ENCODE measurements at places on chromosomes 1 and 21.

DNA sequence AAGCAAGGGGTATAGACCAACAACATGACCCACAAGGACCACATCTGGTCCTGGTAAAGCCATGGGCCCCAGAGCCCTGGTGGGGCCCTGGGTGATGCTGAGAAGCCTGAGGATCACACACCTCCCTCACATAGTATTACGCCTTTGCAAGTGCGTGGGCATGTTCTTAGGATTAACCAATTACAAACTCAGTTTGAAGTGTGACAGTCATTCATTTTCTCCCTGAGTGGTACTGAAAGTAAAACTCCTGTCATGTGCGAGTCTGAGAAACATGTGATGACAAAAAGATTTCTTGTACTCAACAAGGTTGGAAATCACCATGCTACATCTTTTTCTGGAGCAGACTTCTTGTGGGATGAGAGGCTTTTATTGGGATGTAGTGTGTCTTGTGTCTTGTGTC is 315.3 kb upstream of the DUSP10 start:
- DNase-seq = no peak

DNA sequence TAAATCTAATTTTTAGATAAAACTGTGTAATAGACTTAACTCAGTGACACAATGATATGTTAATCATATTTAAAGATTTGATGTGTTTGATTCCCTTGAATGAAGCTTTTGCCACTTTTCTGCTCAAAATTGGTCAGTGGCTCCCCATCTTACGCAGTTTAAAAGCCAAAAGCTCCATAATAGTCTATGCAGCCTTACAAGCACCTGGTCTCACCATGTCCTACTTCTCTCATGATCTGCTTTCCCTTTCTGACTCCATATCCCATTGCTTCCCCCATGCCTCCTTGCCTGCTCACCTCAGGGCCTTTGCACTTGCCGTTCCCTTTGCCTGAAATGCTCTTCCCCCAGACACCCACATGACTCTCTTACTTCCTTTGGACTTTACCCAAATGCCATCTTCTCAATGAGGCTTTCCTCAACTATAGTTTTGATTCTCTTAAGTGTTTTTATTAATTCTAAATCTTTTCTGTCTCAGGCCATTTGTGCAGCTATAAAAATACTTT is 1.9 kb downstream of the ZBTB8A start:
- DNase-seq = no peak

DNA sequence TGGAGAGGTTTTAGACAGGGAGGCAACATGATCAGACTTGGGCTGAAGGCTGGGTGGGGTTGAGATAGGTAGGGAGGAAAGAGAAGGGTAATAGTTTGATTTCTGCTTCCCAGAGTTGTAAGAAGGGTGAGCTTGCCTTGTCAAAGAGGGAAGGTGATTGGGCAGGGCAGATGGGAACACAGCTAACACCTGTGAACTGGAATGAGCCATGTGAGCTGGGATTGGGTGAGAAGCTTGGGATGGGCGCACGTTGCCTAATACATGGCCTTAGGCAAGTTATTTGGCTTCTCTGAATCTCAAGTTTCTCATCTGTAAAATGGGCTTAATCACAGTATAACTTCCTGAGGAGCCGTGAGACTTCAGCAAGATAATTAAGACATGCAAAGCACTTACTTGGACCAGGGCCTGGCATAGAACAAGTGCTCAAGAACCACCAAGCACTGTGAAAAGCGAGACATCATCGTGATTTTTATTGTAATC is 33.8 kb upstream of the ID3 start:
- DNase-seq = no peak

- DNase-seq = peak; percentile 65
These were observed 35.5 kb downstream of the MTR start for GRCh38 chr1:236830560-236830959.

- DNase-seq = no peak
These were observed 26.6 kb downstream of the ATF3 start for GRCh38 chr1:212635141-212635631.

- DNase-seq = no peak
These were observed 9.9 kb downstream of the TSSK3 start for GRCh38 chr1:32372149-32372756.

DNA sequence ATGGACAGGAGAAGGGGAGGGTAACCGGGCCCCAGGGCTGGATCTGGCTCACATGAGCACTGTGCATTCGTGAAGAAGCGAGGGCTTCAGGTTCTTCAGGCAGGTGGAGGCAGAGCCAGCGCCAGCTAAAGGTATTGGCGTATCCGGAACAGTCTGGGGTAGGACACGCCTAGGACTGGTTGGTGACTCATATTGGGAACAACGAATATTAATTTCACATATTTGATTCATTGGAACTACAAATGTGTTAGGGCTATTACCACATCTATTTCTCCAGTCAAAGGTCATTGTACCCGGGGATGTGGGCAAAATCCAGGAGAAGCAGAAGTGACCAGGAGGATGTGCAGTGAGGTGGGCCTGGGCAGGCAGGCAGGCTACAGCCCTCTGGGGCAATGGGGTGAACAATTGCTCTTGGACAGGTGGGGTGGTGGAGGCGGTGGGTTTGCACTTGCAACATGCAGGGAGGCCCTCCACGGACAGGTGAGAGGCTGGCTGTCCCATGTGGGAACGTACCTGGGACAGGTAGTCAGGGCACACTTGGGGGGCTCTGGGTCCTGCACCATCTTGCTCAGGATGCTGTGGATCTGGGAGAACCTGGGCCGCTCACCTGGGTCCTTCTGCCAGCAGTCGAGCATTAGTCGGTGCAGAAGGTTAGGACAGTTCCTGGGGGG is 26.7 kb downstream of the CDCA8 start:
- no peak for DNase-seq

- DNase-seq = no peak
These were observed 7.6 kb downstream of the SIPA1L2 start for GRCh38 chr1:232622378-232622777.

DNA sequence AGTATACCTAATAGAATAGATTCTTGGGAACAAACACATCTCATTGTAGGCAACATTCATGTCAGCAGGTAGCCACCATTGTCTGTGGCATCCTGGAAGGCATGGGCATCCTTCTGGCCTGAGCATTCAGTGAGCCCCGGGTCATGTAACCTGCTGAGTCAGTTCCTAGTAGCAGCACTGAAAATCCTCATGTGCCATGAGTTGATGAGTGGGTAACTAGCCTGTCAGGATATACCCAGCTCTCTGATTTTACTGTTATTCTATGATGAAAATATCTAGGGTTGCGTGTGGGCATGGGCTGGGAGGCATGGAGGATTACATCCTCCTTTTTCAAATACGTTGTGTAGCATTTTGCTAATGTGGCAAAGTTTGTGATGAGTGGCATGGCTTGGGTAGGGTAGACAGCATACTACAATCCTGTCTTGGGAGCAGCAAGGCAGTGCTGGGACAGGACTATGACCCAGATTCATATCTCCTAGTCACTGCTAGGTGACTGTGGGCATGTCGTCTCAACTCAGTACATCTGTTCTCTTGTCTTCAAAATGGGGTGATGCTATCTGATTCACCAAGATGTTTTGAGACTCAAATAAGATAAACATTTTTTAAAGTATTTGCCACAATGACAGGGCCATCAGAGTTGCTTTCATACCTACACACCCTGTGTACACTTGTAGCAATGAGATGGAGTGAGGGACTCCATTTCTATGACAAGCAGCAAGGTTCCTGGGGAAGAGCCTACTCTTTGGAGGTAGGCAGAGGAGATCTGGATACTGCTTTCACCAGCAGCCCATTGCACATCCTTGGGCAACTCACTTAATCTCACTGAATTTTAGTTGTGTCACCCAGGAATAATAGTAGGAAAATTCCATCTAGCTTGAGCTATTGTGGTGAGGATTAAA is 62.5 kb downstream of the CD58 start:
- no peak for DNase-seq
